ENCODE measurements at places on chromosomes 7 and 10.

DNA sequence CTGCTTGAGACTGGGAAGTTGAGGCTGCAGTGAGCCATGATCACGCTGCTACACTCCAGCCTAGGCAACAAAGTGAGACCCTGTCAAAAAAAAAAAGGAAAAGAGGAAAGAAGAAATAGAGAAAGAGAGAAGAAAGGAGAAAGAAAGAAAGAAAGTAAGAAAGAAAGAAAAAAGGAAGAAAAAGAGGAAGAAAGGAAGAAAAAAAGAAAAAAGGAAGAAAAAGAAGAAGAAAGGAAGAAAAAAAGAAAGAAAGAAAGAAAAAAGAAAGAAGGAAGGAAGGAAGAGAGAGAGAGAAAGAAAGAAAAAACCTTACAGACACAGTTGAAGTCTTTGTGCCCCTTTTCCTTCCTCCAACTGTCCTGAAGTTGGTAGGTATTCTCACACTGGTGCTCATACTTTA lies 26.6 kb upstream of the LEP start:
- no peak for DNase-seq

DNA sequence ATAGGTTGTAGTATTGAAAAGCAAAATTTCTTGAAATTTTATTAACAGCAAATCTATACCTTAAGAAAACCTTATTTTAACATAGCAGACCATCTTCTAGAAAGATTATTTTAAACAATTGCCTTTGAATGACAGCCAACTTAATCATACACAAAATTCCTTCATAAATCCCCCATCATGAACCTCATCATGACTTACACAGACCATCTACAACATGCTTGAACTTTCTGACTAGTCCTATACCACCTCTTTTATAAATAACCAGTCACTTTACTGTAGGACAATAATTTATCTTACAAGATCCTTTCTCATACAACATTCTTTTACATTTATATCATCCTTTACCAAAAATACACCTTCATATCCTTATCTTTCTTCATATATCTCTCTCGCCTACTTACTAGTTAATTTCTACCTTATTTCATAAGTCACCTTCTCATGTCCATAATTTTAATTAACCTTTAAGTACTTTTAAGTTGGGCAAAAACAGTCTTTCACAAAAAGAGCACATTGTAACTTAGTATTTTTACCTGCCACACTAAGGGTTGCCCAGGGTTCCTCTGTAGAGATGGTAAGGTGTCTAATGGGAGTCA lies 16.6 kb upstream of the PTN start:
- no peak for DNase-seq

DNA sequence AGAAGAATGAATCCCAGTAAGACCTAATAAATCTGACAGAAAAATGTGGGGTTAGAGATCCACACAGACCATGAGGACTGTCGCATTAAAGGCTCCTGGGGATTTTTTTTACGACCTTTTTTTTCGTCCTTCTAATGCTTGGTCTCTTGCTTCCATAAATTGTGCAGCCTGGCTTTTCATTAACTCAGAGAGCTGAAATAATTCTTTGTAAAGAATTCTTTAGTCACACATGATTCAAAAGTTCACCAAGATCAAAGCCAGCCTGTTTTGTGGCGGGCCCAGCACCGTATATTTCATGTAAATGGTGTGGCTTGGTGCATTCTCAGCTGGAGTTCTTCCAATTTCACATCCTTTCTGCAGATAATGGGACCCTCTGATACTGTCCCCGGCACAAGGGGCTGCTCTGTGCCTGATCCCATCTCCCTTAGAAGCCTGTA lies 206.6 kb upstream of the BMPER start:
- no peak for DNase-seq

DNA sequence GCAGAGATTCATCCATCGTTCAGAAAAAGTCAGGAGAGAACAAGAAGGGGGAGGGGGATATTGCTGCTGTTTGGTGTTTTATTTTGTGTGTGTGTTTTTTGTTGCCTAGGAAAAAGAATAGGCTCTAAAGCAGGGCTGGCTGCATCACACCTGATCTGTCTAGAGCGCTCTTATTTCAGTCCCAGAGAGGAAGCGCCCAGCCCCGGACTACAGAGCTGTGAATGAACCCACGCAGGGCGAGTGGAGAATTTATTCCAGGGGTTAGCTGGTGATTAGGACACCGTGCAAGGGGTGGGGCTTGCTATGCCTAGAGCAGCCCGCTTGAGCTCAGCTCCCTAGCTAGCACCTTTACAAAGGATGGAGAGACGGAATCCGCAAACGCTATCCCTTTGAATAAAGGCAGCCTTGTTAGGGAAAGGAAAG lies 621 bp upstream of the FAM13C start:
- no peak for DNase-seq

DNA sequence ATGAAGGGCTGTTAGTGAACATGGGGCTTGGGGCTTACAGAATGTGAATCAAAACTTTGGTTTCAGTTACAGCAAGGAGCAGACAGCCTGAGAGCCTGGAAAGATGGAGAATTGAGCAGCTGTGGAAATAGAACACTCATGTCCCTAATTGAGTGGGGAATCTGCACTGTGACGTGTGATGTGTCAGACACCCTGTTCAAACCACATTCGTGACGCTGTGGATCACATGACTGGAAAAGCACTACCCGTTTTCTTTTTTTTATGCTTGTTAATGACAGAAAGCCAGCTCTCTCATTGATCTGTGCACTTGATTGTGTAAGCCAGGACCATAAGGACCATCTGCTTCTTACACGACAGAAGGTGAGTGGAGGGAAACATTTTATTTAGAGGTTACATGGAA lies 15.1 kb upstream of the TBX20 start:
- no peak for DNase-seq

DNA sequence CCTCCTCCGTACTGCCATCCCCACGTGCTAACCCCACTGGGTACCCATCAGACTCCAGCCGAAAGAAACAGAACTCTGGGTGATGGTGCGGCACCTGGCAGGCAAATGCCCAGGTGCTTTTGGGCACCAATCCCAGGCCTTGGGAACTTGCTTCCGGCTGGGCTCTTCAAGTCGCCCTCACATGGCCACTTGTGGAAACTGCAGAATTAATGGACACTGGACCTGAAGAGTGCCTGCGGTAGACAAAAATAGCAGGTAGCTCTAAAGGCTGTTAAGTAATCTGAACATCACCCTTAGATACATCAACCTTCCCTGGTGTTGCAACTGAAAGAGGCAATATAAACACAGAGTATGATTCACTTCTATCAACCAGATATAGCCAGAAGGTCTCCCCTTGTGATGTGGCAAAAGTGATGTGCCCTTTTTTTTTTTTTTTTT lies 644.4 kb downstream of the GRM8 start:
- no peak for DNase-seq

DNA sequence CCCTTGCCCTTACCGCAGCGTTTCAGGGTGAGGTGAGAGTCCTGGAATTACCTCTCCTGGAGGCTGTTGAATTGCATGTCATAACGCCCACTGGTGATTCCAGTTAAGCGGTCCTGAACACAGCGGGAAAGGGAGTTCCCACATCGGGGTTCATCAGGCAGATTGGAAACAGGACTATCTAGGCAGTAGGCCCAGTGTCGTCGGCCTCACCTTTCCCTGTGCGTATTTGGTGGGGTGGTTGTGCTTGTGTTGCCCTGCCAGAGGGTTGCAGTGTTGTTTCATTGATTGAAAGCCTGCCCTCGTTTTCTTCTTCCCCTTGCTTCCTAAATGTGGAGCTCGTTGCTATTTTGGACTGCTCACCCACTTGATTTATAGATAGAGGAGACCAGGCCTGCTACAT lies 10.6 kb upstream of the SUN1 start:
- DNase-seq = no peak

- DNase-seq = no peak
Observed at GRCh38 chr10:127798111-127798510, 61.1 kb downstream of the FOXI2 start.
